ENCODE measurements at places on chromosomes 13 and 19.

DNA sequence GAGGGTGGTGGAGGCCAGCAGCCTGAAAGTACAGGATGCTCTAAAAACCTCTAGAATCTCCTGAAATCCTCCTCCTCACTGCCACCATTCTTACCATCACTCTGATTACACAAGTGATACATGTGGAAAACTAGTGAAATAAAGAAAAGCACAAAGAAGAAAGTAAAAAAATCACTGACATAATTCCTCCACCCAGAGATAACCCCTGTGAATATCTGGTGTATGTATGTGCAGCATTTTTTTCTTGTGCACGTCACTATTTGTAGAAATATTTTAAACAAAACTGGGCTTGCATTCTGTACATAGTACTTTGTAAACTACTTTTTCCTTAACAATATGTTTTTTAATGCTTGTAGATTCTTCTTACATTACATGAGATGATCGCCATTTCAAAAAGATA, 73.2 kb downstream of the CDADC1 start:
- DNase-seq: no peak

- no peak for DNase-seq
These were observed 29.4 kb downstream of the CCNE1 start for GRCh38 chr19:29841209-29841558.

DNA sequence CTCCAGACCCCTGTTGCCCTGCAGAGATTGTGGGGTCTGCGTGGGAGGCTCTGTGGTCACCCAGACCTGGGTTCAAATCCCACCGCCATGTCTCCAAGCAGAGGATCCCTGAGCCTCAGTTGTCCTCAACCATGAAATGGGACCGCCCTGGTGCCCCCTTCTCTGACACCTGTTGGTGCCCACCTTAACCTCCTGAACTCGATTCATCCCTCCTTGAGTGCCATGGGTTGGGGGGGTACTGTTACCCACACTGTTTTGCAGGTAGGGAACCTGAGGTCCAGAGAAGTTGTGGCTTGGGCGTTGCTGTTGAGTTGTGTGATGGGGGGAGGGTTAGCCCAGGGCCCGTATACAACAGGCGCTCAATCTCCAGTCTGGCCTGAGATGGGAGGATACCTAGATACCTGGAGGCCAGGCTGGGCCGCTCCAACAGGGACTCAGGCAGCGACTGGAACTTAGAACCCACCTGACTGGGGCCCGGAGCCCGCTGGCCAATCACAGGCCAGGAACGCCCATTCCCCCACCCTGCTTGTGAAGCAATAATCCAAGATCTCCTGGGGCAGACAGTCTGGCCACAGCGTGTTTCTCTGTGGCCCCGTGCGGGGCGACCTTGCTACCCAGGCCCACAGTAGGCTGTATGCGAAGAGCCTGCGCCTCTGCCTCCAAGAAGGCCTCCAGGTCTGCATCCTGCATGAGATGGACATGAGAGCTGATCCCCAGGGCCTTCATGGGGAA, 2.8 kb downstream of the ARID3A start:
- no peak for DNase-seq

DNA sequence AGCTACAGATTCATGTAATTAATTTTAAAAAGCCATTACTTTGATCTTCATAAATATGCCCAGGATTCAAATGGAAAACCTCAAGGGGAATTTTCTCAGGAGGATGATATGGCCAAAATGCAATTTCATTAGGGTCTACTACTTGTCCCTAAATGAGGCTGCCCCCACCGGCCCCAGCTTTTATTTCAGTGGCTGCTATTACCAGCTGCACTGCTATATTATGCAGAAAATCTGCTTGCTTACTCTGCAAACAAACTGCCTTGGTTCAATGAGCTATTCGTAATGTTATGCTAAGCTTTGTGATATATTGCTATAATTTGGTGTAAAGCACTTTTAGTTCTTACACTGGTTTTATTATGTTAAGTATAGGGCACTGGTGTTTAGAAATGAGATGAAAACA, 137.3 kb upstream of the TMTC4 start:
- DNase-seq: no peak

DNA sequence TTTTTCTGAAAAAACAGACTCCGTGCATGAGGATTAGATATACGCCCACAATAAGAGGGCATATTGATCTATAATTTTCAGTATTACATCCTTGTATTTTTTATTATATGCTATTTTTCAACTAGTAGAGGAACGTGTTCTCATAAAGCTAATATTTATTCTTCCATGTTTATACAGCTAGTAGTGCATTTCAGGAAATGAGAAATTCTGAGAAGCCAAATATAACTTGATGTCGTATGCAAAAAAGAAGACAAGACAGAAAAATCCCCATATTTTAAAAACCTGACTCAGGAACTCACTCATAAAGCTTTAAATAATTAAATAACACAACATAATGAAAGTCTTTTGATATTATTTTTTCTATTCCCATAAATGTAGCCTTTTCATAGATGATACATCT, 308.6 kb downstream of the ENOX1 start:
- DNase-seq: no peak
